ENCODE measurements at places on chromosomes 16 and 17.
A peak's percentile ranks its signal among the peaks of the same experiment; 100 is the strongest.

- no peak for DNase-seq
Observed at GRCh38 chr16:13907431-13907830, 12.5 kb upstream of the ERCC4 start.

DNA sequence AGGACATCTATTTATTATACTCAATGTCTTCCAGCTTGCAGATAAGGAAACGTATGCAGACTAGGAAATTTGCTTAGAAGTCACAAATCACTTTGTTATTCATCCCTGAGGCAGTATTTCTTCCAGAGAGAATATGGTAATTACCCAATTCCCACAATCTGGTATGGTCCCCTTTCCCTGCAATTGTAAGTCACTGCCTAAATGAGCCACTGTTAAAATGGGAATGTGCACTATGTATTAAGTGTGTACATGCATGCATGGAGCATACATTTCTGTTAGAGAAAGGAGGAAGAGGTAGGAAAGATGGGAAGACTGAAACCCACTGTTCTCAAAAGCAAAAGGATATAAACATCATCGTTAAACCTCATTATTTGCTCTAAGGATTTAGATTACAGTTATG, 10.0 kb downstream of the NUFIP2 start:
- no peak for DNase-seq

- no peak for DNase-seq
Observed at GRCh38 chr17:79465011-79465680, 145.7 kb downstream of the RBFOX3 start.

- DNase-seq, result peak; percentile 92
Observed at GRCh38 chr16:53090591-53091411, 36.0 kb downstream of the CHD9 start.

- no peak for DNase-seq
Observed at GRCh38 chr16:88610080-88610479, 28.3 kb upstream of the IL17C start.

GRCh38 chr16:2002406-2003230, 7.0 kb downstream of the ZNF598 start:
- DNase-seq, result no peak

GRCh38 chr16:46745617-46746016, 2.5 kb downstream of the MYLK3 start:
- no peak for DNase-seq
